ENCODE measurements at places on chromosomes 6 and 20.

GRCh38 chr20:63502671-63503172 is 3.8 kb upstream of the EEF1A2 start:
- DNase-seq, result no peak

DNA sequence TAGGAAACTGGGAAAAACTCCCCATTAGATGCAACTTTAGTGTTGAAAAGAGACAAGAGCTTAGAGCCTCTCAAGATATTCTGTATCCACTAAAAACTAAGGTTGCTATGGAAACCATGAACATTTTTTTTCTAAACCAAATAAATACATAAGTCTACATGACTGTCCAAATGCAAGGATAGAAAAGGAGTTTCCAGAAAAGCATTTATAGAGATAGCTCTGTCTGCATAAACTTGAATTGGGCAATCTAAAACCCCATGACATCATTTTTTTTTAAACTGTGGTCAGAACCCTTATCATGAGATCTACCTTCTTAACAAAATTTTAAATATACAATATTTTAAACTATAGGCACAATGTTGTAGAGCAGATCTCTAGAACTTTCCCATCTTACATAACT is 36.4 kb upstream of the FAM83B start:
- DNase-seq, result no peak

DNA sequence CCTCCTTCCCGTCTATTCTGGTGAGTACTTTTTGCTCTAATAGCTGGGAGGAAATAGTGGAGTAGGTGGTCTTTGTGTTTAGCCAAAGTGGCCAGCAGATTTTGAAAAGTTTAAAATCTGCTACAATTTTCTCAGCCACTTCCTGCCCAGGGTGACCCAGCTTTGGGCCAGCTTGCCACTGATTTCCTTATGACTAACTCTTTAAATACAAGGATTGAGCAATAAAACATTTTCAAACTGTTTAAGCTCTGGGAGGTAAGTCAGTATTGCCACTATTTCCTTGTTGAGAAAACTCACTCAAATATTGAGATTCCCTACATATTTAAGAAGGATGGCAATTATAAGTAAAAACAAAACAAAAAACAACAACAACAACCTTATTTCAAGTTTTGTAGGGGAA is 54.5 kb downstream of the TRMT11 start:
- peak; percentile 53 for DNase-seq

DNA sequence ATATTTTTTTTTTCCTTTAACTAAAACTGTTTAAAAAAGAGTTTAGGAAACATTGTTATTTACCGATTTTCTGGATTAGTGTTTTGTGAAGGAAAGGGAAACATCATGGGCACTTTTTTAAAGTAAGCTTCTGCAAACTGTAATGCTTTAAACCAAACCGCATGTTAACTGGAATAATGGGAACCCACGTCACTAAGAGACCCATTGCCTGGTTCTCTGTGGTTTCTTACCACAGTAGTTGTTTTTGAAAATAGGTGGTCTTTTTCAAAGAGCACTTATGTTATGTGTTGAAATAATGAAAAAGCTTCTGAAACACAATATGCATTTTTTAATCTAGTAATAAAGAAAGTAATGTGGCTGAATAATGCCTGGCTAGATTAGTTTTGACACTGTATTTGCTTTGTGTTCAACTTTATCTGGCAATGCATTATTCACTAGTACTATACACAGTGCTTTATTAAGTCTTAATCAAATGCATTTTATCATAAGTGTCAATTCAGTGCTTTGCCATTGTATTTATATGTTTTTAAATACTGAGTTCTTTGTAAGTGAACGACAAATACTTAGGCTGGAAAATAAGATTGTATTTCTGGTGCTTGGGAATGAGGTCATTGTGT is 754.1 kb upstream of the FLRT3 start:
- DNase-seq, result no peak

GRCh38 chr20:9215539-9215938 is 146.7 kb downstream of the PLCB4 start:
- DNase-seq, result no peak

- DNase-seq, result no peak
These were observed 374.8 kb upstream of the EPHA7 start for GRCh38 chr6:93794166-93794565.

GRCh38 chr6:170445487-170445886 is 107.6 kb downstream of the PSMB1 start:
- no peak for DNase-seq

DNA sequence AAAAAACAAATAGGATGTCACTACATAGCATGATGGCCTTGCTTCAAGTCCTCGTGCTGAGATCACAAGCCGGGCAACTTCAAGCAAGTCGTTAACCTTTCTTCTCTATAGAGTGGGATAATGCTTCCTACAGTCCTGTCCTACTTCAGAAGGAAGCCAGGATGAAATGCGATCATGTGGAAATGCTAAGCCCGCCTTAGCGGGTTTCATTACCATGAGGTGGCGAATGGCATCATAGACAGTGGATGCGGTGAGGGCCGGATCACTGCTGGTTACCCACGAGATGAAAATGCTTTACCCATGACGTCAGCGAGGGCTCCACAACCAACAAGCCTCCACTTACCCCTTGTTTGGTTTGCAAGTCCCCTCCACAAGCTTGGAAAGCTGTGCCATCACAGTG is 206.4 kb downstream of the TBXT start:
- no peak for DNase-seq

- peak; percentile 8 for DNase-seq
These were observed 122.6 kb upstream of the MLN start for GRCh38 chr6:33926451-33926850.

- no peak for DNase-seq
These were observed 25.2 kb downstream of the SNPH start for GRCh38 chr20:1291191-1291741.

DNA sequence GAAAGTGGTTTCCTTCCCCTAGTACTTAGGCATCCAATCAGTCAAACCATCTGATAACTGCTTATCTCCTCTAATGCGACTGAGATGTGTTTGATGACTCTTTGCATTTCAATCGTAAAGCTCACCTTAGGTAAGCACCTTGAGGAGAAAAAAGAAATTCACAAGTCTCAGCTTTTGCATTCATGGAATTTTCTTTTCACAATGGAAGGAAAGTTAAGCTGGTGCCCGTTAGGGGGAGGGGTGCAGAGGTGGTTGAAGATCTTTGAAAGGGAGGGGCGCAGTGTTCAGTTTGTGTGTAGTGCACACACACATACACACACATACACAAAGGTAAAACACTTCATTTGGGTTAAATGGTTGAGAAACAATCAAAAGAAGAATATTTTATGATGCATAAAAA is 87.1 kb upstream of the SALL4 start:
- no peak for DNase-seq

GRCh38 chr6:144008120-144008811 is at the start of gene PLAGL1:
Gene PLAGL1 (minus strand): TSS chr6:144008259. CDS start chr6:143948136, 60,123 bp downstream.
- peak; percentile 16 for DNase-seq

GRCh38 chr20:57097245-57097915 is 169.1 kb downstream of the BMP7 start:
- DNase-seq, result no peak

- DNase-seq, result no peak
These were observed 60.1 kb upstream of the LTV1 start for GRCh38 chr6:143783077-143783476.

DNA sequence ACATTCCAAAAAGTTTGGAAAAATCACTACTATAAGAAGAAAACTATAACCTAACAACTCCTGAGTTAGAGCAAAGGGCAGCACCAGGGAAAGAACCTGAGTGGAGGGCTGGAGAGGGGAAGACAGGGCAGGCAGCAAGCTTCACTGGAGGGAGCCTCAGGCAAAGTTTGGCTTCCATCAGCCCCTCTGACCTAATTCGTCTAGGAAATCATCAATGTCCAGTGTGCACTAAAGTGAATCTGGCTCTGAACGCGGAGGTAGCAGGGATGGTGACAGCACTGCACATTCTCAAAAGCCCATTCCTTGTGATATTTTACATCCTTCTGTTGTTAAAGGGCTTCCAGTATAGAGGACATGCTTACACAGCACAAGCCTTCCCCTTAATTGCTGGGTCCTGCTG is 87.1 kb downstream of the ZDHHC14 start:
- DNase-seq, result no peak

DNA sequence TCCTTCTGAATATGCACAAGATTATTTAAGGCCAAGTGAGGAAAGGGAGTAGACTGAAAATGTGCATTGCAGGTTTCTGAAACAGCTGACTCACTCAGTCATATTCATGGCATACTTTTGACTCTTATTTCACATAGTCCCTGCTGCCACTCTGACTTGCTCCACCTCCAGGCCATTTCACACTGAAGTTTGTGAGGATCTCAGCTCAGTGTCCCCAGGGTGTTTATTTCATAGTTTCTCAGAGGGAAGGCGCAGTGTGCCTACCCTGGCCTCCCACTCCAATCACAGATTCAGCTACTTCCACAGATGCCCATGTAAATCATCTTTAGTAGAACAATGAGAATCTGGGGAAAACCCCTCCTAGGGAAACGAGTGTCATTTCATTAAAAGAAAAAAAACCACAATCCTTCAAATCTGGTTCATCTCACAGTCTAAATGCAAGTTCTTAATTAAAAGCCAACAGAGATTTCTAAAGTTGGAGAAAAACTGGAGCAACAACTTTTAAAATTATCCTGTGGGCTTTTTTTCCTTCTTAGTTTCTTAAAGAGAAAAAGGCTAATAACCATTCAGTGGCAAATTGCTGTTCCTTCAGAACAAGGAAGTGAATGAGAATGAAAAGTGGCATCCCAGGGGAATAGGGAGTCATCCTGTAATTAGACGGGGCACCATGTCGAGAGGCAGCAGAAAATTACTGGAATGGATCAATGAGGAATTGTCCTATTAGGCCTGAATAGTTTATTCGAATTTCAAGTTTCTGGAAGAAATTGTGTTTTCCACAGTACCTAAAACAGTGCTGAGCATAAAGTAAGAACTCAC is 133.6 kb downstream of the TFAP2B start:
- no peak for DNase-seq

DNA sequence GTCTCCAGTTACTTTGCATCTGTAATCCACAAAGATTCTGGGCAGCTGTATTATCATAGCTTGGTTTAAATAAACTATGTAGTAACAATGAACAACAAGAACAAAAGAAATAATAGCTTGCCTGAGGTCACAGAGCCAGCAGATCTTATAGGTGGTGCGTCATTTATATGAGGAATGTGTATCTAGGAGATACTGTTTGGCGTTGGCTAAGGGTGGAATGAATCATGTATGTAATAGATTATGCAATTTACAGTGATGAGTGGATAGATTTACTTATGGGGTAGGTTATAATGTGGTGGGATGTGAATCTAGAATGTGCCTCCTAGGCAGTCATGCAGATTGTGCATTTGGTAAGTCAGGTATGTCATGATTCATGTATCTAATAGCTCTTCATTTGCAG is 42.8 kb downstream of the HNF4A start:
- DNase-seq, result peak; percentile 87

DNA sequence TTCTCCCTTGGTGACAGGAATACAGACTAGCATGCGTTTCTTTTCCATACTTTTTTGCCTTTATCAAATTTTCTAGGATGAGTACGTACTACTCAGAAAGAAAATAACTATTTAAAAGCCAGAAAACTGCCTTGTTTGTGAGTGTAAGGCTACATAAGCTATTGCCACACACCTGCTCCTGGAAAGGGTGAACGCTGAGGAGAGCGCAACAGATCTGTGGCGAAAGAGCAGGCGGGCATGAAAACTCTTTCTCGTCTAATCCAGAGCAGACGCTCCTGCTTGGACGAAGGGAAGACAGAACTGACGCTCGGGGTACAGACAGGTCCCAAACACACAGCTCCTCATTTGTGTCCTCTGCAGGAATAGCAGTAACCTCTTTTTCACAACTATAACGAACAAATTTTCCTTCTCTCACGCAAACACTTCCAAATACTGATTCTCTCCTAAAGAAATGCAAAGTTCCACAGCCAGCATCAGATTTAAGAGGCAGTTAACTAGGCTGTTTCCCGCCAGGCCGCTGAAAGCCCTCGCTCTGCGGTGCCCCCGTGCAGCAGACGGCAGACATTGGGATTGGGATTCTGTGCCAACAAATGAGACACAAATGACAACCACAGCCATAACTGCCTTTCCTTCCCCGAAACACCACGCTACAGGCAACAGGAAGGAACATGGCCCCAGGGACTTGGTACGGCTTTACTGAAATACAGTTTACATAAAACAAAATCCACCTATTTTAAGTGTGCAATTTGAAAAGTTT is 20.0 kb downstream of the TAF4 start:
- DNase-seq, result no peak

DNA sequence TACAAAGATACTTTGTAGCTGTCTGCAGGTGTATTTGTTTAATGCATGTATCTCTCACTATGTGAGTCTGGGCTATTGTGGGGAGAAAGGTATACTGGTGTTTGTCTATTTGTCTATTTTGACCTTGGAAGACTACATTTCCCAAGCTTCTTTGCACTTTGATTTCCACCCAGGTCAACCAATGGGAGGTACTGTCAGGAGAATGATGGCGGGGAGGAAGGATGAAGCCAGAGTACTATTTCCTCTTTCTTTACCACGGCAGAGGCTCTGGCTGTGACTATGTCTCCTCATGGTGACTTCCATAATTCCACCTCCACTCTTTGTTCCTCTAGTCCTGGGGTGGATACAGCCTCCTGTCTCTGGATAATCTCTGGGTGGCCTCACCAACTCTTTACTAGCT is 23.1 kb downstream of the LBP start:
- DNase-seq, result no peak

DNA sequence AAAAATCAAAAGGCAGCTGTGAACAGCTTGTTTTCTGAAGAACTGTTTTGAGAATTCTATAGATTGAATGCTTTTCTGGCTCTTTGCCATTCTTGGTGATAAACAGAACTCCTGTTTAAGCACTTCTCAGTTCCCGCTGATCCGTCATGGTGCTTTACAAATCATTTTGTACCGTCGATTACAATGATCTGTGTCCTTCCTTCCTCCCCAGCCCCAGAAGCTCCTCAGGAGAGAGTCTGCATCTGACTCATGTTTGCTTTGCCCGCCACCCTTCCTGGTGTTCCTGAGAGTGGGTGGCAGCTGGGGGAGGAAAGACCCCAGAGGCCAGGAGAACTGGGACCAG is 538.6 kb upstream of the MARCKS start:
- no peak for DNase-seq

GRCh38 chr6:48101290-48101689 is 9.7 kb downstream of the PTCHD4 start:
- DNase-seq, result no peak

DNA sequence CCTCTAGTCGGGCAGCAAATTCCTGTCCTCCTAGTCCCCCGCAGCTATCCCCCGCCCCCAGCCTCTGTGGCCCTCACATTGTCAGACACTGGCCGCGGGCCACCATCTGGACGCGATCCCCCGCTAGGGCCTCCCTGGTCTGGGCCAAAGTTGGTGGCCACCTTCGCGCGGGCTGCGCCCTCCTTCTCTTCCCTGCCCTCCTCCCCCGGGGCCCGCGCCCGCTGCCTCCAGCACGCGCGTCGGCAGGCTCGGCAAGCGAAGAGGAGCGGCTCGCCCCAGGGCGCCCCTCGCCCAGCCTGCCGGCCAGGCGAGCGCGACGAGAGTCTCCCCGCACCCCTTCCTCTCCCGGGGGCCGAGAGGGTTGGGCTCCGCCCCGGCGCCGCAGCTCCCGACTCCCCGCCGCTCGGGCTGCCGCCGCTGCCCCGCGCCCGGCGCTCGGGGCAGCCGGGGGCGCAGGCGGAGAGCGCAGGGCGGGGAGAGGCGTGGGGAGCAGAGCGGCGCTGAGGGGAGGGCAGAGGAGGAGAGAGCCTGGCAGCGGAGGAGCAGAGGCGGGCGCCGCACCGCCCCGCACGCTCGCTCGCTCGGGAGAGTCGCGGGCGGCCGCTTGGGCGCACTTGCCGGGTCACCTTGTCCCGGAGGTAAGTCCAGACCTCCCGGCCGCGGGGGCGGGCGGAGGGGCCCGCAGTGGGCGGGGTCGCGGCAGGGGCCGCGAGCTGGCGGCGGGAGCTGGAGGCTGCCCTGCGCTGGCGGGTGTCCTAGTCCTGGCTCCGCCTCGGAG is at the start of gene SYNDIG1:
TSS of gene SYNDIG1 (plus strand) at position 514 of the 778 bp plus-strand sequence. CDS start 73,469 bp downstream, outside the sequence.
- DNase-seq, result peak; percentile 25

Measured in A549 (cell line).